Activated CD4-positive, alpha-beta T cell treated with anti-CD3 and anti-CD28 coated beads for 1 hour (primary cell): ENCODE measurements at places on chromosomes 2 and 18.

DNA sequence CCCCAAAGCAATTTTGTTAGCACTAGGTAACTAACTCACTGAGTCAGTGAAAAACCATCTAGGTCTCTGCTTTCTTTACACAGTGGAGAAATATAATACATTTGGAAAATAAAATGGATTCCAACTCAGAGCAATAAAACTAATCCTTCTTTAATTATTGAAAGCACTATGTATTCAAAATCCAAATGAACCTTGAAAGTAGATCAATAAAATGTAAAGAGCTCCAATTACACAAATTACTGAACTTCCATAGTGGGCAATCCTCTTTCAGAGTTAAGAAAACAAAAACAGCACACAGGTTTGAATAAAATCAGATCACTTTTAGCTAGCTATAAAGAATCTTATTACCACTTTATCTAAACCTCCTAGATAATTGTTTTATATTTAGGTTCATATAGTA is 208.1 kb downstream of the NR4A2 start:
- no peak for DNase-seq

- no peak for DNase-seq
These were observed 4.1 kb upstream of the LOXHD1 start for GRCh38 chr18:46660957-46661749.

- no peak for DNase-seq
These were observed 96.1 kb downstream of the CABYR start for GRCh38 chr18:24234850-24235418.

GRCh38 chr2:51153236-51153635 is 121.3 kb upstream of the NRXN1 start:
- no peak for DNase-seq

- no peak for DNase-seq
These were observed 14.6 kb downstream of the STRADB start for GRCh38 chr2:201466050-201466675.

DNA sequence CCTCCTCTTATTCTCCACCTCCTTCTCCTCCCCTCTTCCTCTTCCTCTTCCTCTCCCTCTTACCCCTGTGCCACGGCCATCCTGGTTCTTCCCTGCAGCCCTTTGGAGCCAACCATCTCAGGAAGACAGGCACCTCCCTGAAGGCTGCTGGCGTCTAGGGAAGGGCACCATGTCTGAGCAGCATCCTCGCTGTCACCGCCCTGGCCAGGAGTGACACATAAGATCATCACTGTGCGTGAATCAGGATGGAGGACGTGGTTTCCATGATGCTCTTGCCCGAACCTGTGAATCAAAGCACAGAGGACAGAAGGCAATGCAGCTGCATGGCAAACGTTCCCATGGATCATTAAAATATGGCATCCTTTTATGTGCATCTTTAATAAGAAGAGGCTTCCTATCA is 236.0 kb downstream of the SH3BP4 start:
- no peak for DNase-seq

- no peak for DNase-seq
These were observed 50.1 kb upstream of the CRACDL start for GRCh38 chr2:98985905-98986666.

GRCh38 chr2:158599609-158600008 is 142.9 kb downstream of the PKP4 start:
- DNase-seq, result no peak

- DNase-seq, result no peak
These were observed 24.2 kb downstream of the TET3 start for GRCh38 chr2:74008761-74009395.

DNA sequence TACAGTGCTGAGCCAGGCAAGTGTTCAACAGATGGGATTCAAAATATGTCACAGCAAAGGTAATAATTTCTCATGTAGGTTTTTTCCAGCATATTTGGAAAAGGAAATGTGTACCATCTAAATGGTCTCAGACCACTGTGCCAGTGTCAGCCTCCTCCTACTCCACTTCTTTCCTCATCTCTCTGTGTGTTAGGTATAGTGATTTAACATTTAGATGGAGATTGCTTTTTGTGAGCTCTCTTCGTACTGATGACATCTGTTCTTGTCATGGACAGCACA is 80.9 kb upstream of the TSPYL6 start:
- DNase-seq, result no peak

- no peak for DNase-seq
These were observed 98.7 kb upstream of the ST3GAL5 start for GRCh38 chr2:85987266-85988174.

GRCh38 chr18:43314941-43315340 is 37.7 kb upstream of the SYT4 start:
- no peak for DNase-seq

DNA sequence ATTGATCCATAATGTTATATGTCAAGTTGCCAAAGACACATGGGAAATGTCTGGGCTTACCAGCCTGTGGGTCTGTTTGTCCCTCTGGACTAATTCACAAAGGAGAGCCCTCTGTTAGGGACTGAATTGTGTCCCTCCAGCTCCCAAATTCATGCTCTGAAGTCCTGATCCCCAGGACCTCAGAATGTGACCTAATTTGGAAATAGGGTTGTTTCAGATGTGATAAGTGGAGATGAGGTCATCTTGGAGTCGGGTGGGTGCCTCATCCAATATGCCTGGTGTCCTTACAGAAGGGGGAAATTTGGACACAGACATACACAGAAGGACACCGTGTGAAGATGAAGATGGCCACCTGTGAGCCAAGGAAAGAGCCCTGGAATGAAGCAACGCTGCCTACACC is 41.4 kb upstream of the ROCK2 start:
- no peak for DNase-seq

GRCh38 chr2:119425620-119426395 is 5.8 kb upstream of the TMEM37 start:
- no peak for DNase-seq

DNA sequence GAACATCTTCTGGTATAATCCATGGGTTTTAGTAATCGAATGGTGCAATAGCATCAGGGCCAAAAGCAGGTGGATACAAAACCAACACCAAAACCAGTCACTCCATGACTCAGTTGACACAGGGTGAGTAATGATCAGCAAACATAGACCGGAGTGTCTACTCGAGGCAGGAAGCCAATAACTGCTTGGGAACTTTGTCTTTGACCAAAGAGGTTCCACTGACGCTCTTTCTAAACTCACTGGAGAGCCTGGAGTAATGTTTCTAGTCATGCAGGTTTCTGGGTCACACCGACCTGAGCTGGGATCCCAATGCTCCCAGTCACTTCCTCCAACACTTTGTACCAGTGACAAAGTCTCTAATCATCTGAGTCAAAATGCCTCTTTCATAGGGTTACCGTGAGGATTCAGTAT is 30.9 kb downstream of the MREG start:
- DNase-seq, result no peak

DNA sequence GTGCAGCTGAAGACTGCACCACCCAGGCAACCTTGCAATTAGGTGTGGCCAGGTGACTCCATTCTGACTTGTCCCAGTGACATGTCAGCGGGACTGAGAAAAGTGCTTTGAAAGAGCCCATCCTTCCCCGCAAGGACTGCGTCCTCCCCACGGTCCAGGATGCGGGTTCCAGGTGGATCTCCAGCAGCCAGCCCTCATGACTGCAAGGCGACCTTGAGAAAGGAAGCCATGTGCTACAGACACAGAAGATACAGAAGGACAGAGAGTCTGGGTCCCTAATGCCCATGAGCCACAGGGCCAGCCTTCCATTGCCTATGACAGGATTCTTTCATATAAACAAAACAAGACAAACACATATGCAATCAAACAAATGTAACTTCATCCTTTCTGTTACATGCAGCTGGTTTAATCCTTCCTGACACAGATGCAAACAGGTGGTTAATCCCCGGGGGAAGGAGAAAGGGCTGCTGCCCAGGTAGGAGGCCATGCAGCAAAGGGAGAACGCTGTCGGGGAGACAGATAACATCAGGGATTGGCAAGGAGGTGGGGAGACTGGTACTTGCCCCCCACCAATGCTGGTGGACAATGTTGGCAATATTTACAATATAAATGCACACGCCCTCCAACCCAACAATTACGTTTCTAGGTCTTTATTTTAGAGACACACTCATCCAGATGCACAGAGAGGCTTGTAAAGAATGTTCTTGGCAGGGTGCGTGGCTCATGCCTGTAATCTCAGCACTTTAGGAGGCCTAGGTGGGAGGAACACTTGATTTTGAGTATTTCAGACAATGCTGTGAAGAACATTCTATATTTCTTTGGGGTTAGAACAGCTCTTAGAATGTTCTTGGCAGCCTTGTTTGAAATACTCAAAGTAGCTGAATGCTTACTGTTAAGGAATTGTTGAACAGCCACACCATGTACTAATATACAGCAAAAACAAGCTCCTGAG is 64.8 kb downstream of the NCAPH start:
- DNase-seq, result no peak

DNA sequence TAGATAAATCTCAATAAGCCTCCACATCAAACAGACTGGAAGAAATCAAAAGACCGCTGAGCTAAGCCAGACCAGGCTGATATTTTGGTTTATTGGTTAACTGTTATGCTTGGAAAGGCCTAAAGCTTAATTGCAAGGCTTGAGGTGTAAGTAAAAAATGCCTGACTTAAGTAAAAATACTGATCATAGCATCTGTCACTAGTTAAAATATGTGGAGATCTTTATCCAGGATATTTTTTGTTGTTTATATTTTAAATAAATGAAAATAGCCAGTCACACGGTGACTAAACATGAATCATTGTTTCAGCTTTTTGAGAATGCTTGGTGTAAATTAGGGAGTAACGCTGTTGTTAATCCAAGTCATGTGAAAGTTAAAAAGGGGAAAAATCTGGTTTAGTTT is 127.9 kb downstream of the THADA start:
- DNase-seq, result no peak

DNA sequence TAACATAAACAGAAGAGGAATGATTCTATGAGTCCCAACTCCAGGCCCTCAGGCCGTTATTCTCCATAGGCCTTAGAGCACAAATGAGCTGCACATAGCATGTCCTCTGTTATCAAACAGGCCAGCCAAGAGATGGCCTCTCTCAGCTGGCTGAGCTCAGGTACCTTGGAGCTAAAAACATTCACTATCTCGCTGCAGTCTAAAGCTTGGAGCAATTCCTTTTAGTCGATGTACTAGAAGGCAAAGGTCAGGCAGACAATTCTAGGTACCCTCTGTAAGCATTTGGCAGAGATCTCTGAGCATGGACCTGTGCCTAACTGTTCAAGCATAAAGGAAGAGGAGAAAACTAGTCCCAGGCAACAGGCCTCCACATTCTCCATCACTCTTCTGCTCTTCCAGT is 38.0 kb upstream of the ATL2 start:
- DNase-seq, result no peak

GRCh38 chr2:156448766-156449165 is 12.6 kb downstream of the GPD2 start:
- no peak for DNase-seq

DNA sequence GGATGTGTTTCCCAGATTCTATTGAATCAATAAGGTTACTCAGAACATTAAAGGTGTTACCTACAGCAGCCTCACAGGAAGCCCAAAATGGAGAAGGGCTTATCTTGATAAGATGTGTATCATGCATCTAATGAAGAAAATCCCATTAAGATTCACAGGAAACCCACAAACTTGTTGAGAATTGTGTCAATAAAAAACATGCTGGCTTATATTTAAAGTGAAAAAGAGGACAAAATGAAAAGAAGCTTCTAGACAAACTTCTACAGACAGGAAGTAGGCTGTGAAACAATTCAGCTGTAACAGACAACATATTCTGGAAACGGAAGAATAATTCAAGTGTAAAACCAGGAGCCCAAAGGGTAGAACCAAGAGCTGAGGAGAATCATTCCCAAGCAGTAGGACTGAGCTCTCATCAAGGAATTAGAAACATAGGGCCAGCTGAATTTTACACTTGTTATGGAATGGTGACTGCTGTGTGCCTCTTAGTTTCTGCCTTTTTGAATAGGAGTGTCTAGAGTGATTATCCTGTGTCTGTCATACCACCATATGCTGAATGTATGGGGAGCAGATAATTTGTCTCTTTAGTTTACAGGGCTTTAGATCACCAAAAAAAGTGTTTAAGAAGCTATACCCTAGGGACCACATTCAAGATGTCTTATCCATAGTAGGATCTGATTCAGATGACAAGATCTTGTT is 9.6 kb downstream of the IMMT start:
- no peak for DNase-seq

- DNase-seq, result no peak
These were observed 99.5 kb downstream of the HS1BP3 start for GRCh38 chr2:20551260-20551944.

DNA sequence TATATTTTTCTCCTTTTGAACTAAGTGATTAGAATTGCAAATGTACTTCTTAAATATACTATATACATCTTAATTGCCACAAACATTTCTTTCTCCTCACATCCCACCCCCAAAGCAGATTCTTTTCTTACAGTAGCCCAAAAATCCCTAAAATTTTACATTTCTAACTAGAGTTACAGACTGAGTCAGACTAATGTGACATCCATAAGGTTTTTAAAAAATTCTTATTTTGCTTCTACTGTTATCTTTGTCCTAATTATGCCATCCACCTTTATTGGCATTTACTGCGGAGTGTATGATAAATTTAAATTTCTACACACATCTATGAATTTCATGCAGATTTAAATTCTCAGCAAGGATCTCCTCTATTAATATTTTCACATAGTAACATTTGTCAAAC is 15.8 kb downstream of the PELI1 start:
- DNase-seq, result no peak

DNA sequence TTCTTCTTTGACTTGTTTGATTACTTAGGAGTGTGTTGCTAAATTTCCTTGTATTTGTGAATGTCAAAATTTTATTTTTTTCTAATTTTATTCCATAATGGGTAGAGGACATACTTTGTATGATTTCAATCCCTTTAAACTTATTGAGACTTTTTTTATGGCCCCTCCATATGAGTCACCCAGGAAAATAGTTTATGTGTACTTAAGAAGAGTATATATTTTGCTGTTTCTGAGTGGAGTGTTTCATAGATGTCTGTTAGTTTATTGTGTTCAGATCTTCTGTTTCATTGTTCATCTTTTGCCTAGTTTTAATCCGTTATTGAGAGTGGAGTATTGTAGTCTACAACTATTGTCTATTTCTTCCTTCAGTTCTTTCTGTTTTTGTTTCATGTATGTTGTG is 81.9 kb downstream of the EPB41L5 start:
- no peak for DNase-seq

GRCh38 chr2:10282611-10283105 is 20.0 kb upstream of the HPCAL1 start:
- DNase-seq, result no peak

GRCh38 chr2:26008851-26009566 is 24.9 kb upstream of the RAB10 start:
- no peak for DNase-seq

GRCh38 chr2:16840496-16841172 is 175.0 kb upstream of the CYRIA start:
- DNase-seq, result no peak

DNA sequence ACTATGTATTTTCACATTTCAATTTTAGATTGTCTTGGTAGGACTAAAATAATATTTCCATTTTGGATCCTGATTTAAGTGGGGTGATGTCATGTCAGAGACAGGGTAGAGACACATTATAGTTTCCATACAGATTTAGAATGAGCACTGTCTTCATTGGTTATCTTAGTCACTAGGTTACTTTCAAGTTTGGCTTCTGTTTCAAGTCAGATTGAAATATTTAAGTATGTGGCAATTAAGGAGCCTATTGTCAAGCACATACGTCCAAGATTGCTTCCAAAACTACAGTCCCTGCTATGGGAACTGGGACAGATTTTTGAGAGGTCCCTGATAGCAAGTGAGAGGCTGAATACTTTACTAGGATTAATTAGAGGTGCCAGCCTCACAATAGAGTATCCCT is 89.2 kb upstream of the FAM117B start:
- no peak for DNase-seq

- DNase-seq, result no peak
These were observed 83.5 kb downstream of the INO80D start for GRCh38 chr2:206002440-206002839.

GRCh38 chr18:59148192-59148591 is 8.5 kb downstream of the SEC11C start:
- no peak for DNase-seq
